ENCODE measurements at places on chromosomes 6 and 20.

DNA sequence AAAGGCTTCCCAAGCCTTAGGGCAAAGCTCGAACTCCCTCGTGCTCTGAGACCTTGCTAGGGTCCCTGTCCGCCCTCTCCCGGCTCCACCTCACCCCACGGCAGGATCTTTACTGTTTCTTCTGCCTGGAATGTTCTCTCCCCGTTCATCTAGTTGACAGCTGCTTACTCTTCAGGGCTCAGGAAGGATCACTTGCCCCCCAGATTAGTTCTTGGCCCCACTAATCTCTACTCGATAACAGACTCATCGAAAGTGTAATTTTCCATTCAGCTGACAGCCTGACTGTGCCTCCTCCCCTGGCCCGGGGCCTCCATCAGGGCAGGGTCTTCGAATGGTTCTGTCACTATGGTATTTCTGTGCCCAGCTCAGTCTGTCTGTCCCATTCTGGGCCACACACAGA is 3.1 kb downstream of the MAP1LC3A start:
- H3K4me3 ChIP-seq: no peak overlapping the region
- H3K27me3 ChIP-seq: no peaks in the 10 kb centered on the region
- H3K36me3 ChIP-seq: peaks cover under 1% of the 10 kb centered on the region

- DNase-seq: no peak
- no peaks in the 10 kb centered on the region for H3K27me3 ChIP-seq
- no peak overlapping the region for H3K4me3 ChIP-seq
- H3K36me3 ChIP-seq: peaks cover 7% of the 10 kb centered on the region
- H3K27ac ChIP-seq: peak overlapping the region; percentile 81
Measured at GRCh38 chr6:14450133-14450504, 332.5 kb downstream of the CD83 start.

DNA sequence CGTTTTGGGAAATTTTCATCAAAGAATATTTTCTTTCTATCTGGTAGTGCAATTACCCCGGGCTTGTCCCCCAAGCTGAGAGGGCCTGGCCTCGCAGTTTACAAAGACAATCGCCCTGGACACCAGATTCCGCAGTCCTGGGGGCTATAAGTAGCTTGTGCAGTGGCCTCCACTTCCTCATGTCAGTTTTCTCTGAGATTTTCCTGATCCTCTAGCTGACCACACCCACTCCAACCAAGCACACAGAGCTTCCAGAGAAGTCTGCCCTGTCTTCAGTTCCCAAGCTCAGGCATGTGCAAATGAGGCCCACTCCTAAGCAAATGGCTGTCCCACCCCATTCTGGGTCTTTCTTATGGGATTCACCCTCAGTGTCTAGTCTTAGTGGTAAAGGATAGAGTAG is 245.3 kb downstream of the MAFB start:
- H3K4me1 ChIP-seq: no peaks in the 10 kb centered on the region
- no peak overlapping the region for H3K4me3 ChIP-seq
- H3K36me3 ChIP-seq: no peaks in the 10 kb centered on the region
- no peak overlapping the region for H3K27ac ChIP-seq
- H3K27me3 ChIP-seq: no peaks in the 10 kb centered on the region

DNA sequence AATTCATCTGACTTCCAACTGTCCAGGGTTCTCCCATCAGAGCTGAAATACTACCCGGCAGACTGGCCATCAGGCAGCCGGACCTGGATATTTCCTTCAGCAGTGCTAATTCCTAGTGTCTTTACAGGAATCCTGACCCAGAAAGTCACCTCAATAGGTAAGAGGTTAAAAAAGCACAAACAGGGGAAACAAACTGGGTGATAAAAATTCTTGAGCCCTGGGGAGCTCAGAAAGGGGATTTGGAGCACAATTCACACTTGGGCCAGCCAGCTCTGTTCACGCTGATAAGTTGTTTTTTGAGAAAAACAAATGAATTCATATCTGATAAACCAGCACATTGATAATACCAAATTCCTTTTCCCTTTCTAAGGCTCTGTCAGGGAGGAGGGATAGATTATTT is 104.0 kb downstream of the EDN1 start:
- H3K27ac ChIP-seq: no peak overlapping the region
- H3K27me3 ChIP-seq: no peaks in the 10 kb centered on the region
- H3K4me1 ChIP-seq: no peaks in the 10 kb centered on the region
- no peak overlapping the region for H3K4me3 ChIP-seq
- H3K36me3 ChIP-seq: no peaks in the 10 kb centered on the region

DNA sequence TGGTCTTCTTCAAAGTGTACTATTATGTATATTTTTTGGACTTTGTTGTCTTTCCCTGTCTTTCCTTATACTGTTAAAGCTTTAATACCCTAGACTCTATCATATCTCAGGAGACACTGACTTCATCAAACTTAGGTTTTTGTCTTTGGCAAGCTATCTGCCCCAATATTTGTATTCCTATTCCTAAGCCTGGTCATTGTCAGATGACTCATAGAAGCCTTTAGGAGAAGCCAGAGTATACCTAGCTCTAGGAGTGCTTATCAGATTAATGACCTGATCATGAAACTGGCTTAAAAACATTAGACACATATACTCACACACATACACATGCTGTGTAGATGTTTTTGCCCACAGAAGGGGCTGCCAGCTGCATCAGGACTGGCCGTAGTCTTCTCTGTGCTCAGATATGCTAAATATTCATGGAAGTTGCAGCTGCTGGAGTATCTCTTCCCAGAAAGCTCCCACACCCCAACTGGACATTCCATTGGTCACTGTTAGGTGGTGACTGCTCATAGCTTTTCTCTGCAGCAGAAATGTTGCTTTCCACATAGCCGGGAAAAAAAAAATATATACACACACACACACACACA is 102.0 kb downstream of the ANKS1A start:
- H3K27me3 ChIP-seq: no peaks in the 10 kb centered on the region
- no peak for DNase-seq
- H3K4me1 ChIP-seq: no peaks in the 10 kb centered on the region
- H3K36me3 ChIP-seq: peaks cover 49% of the 10 kb centered on the region
- no peak overlapping the region for H3K4me3 ChIP-seq

- DNase-seq: no peak
- H3K4me1 ChIP-seq: no peaks in the 10 kb centered on the region
- no peak overlapping the region for H3K27ac ChIP-seq
- no peaks in the 10 kb centered on the region for H3K36me3 ChIP-seq
- no peak overlapping the region for H3K4me3 ChIP-seq
Measured at GRCh38 chr6:84095156-84095555, 61.6 kb downstream of the MRAP2 start.

DNA sequence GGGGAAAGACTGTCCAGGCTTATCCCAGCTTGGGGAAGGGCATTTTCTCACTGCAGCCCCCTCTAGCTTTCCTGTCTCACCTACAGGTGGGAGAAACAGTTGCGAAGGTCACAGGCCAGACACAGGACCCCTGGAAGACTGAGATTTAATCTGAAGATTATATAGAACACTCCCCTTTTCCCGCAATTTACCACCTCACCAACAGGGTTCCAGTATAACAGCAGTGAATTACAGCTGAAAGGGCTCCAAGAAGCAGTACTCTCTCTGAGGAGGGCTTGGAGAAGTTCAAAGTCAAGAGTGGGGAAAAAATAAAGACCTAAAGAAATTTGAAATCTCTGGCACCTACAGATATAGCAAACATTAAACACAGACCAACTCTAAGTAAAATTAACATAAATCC is 111.9 kb downstream of the ANKRD60 start:
- H3K4me3 ChIP-seq: no peak overlapping the region
- H3K27ac ChIP-seq: no peak overlapping the region
- H3K4me1 ChIP-seq: no peaks in the 10 kb centered on the region
- DNase-seq: no peak
- no peaks in the 10 kb centered on the region for H3K27me3 ChIP-seq
- H3K36me3 ChIP-seq: no peaks in the 10 kb centered on the region

DNA sequence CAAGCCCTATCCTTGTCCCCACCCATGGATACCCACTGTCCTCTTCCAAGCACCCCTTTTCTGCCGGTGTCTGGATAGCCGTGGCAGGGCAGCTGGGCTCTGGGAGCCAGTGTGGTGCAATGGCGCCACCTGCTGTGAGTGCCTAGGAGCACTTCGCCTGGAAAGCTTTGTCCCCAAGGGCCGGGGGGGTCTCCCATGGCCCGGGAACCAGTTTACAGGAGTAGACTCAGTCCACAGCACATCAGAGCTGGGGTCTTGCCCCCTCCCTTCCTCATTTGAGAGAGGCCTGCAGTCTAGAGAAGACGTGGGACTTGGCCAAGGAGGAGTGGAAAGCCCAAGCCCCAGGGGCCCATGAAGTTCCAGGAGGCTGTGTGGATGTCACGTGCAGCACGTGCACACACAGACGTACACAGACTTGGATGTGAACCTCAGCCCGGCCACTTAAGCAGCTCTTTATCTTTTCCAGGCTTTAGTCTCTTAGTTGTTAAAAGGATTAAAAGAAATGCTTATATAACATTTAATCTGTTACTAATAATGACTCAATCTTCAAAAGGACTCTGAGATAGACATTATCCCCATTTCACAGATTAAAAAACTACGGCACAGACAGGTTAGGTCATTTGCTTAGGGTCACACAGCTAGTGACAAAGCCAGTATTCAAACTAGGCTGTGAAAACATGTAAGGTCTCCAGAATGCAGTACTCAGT is 40.9 kb upstream of the CDH22 start:
- DNase-seq: peak; percentile 79
- no peak overlapping the region for H3K27ac ChIP-seq
- no peaks in the 10 kb centered on the region for H3K4me1 ChIP-seq
- H3K27me3 ChIP-seq: no peaks in the 10 kb centered on the region

DNA sequence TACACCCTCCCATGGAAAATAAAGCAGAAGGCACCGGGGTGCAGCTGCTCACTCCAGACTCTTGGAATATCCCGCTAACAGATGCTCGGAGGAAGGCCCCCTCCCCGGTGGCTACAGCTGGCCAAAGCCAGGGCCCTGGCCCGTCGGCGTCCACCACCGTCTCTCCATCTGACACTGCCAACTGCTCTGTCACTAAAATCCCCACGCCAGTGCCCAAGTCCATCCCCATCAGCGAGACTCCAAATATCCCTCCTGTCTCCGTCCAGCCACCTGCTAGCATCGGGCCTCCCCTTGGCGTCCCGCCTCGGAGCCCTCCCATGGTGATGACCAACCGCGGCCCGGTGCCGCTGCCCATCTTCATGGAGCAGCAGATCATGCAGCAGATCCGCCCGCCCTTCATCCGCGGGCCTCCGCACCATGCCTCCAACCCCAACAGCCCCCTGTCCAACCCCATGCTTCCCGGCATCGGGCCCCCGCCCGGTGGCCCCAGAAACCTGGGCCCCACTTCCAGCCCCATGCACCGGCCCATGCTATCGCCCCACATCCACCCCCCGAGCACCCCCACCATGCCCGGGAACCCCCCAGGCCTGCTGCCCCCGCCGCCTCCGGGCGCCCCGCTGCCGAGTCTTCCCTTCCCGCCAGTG is 143.9 kb downstream of the SOBP start:
- H3K27me3 ChIP-seq: peaks cover 81% of the 10 kb centered on the region
- no peaks in the 10 kb centered on the region for H3K36me3 ChIP-seq
- no peaks in the 10 kb centered on the region for H3K4me1 ChIP-seq
- no peak overlapping the region for H3K27ac ChIP-seq
- H3K4me3 ChIP-seq: no peak overlapping the region

GRCh38 chr6:39389484-39389767 is 66.9 kb upstream of the KCNK16 start:
- H3K27ac ChIP-seq: no peak overlapping the region
- no peak for DNase-seq
- H3K36me3 ChIP-seq: no peaks in the 10 kb centered on the region
- H3K4me1 ChIP-seq: no peaks in the 10 kb centered on the region
- no peak overlapping the region for H3K4me3 ChIP-seq

GRCh38 chr6:157584036-157584435 is 203.0 kb downstream of the ZDHHC14 start:
- DNase-seq: no peak
- peaks cover 18% of the 10 kb centered on the region for H3K4me1 ChIP-seq
- no peak overlapping the region for H3K4me3 ChIP-seq
- no peak overlapping the region for H3K27ac ChIP-seq

GRCh38 chr6:169005166-169005565 is 248.5 kb downstream of the THBS2 start:
- H3K4me3 ChIP-seq: no peak overlapping the region
- no peaks in the 10 kb centered on the region for H3K27me3 ChIP-seq
- no peaks in the 10 kb centered on the region for H3K36me3 ChIP-seq
- DNase-seq: no peak
- no peaks in the 10 kb centered on the region for H3K4me1 ChIP-seq

GRCh38 chr6:43735642-43736199 is 34.3 kb upstream of the VEGFA start:
- H3K36me3 ChIP-seq: no peaks in the 10 kb centered on the region
- H3K27me3 ChIP-seq: no peaks in the 10 kb centered on the region
- no peak overlapping the region for H3K27ac ChIP-seq
- H3K4me3 ChIP-seq: no peak overlapping the region
- no peak for DNase-seq

GRCh38 chr20:36587388-36588070 is 14.1 kb downstream of the TGIF2 start:
- DNase-seq: no peak
- no peak overlapping the region for H3K4me3 ChIP-seq
- no peak overlapping the region for H3K27ac ChIP-seq
- no peaks in the 10 kb centered on the region for H3K27me3 ChIP-seq

GRCh38 chr6:1334684-1335083 is 22.8 kb downstream of the FOXQ1 start:
- no peak overlapping the region for H3K4me3 ChIP-seq
- H3K4me1 ChIP-seq: no peaks in the 10 kb centered on the region
- no peaks in the 10 kb centered on the region for H3K27me3 ChIP-seq
- no peak overlapping the region for H3K27ac ChIP-seq
- no peak for DNase-seq

DNA sequence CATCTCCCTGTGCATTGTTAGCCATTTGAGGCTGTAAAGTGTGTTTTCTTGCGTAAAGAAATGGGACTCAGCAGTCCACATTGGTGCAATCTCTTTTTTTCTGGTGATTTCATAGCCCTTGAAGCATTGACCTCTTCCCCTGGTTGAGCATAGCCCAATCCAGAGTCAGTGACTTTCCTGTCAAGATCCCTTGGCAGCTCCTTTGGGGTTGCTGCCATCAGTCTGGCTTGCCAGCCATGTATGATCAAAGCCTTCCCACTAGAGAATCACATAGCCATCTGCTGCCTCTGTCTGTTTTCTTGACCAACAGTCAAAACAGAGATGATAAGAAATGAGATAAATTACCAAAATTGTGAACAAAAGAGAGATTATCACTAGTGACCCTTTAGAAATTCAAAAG is 19.6 kb downstream of the HLA-A start:
- H3K4me3 ChIP-seq: no peak overlapping the region
- no peak for DNase-seq
- H3K36me3 ChIP-seq: no peaks in the 10 kb centered on the region
- peaks cover 13% of the 10 kb centered on the region for H3K4me1 ChIP-seq
- no peak overlapping the region for H3K27ac ChIP-seq
- H3K27me3 ChIP-seq: no peaks in the 10 kb centered on the region

All from thymus (tissue), 14 donors.